NCI-H146 (cell line): ENCODE measurements at places on chromosomes 6 and 20.

DNA sequence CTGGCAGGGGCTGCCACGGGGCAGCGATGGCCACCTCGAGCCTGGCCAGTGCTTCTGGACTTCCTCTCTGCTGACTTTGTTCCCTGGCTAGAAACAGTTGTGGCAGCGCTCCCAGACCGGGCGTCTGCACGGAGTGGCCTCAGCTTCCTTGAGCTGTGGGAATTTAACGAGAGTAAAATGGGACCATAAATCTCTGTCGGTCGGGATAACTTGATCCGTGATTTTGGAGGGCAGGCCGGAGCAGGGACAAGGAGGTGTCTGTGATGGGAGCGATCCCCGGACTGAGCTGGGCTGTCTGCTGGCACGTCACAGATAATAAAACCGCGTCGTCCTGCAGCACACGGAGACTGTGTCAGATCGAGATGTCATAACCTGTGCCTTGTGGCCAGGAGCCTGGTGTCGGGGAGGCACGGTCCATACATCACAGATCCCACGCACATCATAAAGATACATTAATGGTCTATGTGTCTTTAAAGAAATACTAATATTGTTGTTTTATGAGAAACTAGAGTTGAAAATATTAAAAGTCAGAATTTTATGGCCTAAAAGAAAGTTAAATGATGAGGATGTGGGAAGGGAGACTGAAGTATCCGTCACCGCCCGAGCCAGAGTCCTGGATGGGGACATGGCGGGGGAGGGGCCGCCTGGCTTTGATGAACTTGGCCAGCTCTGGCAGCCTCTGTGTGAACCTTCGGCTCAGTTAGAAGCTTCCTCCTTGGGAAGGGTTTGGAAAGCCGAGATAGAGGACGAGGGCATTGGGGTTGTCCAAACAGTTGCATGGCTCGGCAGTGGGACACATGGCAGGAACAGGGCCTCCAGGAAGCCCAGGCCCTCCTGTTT lies 6.5 kb upstream of the RBBP8NL start:
- no peak for DNase-seq

DNA sequence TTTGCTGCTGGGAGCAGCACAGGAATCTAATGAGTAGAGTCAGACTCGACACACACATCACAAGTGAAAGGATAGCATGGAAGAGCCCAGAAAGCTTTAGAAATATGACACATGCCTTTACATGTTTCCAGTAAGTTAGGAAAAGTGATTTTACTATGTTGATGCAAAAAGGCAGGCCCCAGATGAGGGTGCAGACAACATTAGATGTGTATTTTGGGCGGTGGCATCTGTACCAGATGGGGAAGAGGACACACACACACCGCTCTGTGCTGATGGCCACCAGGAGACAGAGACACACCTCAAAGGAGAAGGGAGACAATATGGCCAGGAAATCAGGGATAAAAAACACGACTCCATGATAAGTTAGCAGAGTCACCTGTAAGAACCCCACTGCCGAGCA lies 625 bp downstream of the MAS1L start:
- DNase-seq = no peak

GRCh38 chr20:24588047-24588635 lies 118.7 kb downstream of the SYNDIG1 start:
- no peak for DNase-seq

DNA sequence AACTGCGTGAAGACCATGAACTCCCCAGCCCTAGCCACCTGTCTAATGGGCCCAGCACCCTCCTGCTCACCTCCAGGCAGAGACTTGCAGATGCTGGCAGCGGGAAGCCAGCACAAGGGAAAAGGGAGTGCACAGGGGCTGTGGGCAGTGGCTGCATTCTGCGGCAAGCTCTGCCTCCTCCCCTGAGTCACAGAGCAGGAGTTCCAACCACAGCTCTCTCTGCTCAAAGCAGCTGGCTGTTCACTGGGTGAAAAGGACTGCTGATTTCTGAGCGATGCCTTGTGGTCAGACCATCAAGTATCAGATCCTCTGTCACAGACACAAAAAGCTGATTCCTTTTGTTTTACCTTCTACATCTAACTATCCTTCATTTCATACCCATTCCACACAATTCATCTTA lies 10.5 kb downstream of the NKX2-2 start:
- DNase-seq = no peak

DNA sequence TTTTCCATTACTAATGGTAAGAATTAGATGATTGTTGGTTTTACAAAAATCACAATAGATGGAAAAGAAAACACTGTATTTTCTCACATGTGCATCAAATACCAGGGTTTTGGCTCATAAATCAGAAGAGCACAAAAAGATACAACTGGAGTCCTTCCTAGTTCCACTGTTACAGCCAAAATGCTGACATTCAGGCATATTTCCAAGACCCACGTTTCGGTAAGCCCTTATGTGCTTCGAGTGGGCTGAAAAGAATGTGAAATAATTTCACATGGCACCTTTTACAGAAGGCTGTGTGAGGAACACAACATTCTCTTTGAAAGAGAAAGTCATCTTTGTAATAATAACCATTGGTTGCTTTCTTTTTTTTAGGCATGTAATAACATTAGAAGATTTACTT lies 326.7 kb upstream of the FLRT3 start:
- no peak for DNase-seq

GRCh38 chr6:134435814-134436280 lies 117.9 kb upstream of the SGK1 start:
- no peak for DNase-seq
